ENCODE measurements at places on chromosomes 4 and X.

DNA sequence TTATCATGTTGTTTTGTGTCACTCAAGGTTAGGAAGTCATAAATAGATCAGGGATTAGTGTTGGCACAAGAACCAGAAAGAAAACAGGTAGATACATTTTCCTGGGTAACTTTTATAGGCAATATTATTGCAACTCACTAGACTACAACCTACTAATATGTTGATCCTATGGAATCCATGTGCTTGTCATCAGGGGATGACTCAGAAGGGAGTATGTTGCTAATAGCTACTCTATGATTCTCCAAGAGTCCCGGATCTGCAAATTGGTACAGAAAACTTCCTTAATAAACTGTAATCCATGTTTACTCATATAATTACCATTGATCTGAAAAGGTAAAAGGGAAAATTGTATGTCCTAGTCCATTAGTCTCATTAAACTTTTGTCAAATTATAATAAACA, 11.7 kb upstream of the GNRHR start:
- no peak for DNase-seq

DNA sequence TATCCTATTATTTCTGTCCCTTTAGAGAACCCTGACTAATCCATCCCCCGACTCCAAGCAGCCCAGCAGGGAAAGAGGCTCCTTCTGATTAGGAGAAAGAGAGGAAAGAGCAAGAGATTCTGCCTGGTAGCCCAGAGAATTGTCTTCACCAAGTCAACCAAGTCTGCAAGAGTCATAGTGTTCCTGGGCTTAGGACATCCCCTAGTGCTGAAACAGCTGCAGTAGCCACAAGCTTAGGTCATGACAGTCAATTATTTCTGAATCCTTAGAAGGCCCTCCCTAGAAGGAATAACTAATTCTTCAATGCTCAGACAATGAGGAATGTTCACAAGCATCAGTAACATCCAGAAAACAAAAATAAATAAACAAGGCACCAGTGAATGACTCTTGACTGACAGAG, 480.3 kb upstream of the GRIA3 start:
- no peak for DNase-seq

GRCh38 chr4:152981842-152982241, 45.7 kb downstream of the FHDC1 start:
- DNase-seq, result no peak

DNA sequence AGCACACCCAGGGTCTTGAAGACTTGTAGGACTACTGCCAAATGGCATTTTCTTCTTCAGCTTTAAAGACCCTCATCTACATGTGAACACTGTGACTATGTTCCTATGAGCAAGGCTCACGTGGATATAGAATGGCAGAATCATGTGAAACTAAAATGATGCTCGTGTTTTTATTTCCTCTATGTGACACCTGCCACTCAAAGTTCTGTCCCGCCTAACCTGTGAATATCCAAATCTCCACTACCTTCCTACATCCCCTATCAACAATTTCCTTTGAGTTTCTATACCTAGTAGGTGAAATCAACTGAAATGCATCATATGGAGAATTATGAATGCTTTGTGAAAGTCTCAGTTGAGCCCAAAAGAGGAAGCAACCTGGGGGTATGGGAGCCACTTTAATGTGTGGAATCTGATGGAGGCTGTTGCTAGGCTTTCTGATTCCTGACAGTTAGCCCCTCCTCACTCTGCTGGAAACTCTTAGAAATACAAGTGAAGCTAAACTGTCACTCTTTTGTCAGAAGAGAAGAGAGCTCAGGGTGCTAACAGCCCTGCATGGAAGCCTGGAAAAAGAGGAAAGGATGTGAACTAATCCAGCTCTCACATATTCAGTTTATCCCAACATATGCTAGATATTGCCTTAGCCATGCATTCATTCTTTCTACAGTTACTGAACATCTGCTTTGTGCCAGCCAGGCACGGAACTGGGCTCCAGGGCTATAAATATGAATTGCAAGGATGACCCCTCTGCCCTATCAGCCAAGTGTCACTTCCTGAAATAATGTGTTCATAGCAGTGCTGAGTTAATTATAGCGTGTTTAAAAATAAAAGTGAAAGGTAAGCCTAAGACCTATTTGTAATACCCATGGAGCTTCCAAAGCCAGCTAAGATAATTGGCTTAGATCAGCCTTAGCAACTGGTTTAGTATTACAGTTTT, 11.0 kb downstream of the LHFPL1 start:
- DNase-seq, result no peak

- no peak for DNase-seq
These were observed at the start of gene APELA for GRCh38 chr4:164876700-164877324. Gene APELA (plus strand): TSS chr4:164877178. CDS start chr4:164877332, 154 bp downstream.

DNA sequence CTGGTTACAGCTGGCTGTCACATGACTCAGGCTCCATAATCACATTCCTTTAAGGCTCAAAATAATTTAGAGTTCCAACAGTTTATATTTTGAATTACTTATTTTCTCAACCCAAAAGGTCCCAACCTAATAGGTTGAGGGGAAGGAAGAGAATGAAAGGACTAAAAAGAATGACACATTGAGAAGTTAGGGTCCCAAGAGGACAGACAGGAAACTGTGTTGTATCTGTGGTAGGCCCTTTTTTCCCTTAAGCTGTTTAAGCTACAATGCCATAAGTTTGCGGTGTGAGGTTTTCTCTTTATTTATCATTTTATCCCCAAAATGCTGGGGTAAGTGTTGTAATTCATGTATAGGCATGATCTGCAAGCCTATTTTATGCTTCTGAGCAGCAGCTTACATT, 290.2 kb downstream of the ZNF674 start:
- DNase-seq, result no peak
